ENCODE measurements at places on chromosomes 1 and 21.

- no peak for DNase-seq
Measured at GRCh38 chr21:46124083-46124925, 26.4 kb downstream of the COL6A2 start.

GRCh38 chr1:66443793-66444192, 90.2 kb upstream of the SGIP1 start:
- DNase-seq, result no peak

- no peak for DNase-seq
Measured at GRCh38 chr1:239139801-239140200, 246.6 kb upstream of the CHRM3 start.

- no peak for DNase-seq
Measured at GRCh38 chr1:63116016-63116415, 206.4 kb upstream of the FOXD3 start.

DNA sequence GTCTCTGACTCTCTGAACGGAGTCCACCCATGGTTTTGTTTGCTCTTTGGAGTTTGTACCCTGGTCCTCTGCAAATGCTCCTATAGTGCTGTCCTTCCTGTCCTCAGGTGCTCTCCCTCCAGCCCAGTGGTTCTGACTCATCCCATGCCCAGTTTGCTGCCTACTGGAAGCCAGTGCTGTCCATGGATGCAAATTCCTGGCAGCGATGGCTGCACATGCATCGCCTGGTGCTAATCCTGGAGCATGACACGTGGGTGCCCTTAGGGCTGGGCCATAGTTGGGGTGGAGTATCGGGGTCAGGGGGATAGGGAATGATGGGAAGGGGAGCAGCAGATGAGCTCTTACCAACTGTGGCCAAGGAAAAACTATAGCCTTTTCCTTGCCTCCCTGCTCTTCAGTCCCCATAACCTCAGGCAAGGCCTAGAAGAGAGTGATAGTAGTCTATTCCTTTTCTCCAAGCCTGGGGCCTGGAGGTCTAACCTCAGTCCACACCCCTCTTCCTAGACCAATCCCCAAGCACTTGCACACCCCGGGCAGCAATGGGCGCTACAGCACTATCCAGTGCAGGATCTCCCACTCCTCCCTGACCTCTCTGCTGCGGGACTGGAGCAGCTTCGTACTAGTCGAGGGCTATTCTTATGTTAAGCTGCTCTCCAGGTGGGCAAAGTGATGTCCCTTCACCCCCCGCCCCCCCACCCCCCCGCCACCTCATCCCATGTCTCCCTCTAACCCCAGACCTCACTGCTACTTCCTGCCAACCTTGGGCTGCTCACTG, 31.6 kb downstream of the HYI start:
- no peak for DNase-seq

- no peak for DNase-seq
Measured at GRCh38 chr1:236397173-236397759, 3.2 kb downstream of the EDARADD start.

GRCh38 chr21:34510148-34511142, 1.6 kb downstream of the KCNE1 start:
- DNase-seq, result no peak

DNA sequence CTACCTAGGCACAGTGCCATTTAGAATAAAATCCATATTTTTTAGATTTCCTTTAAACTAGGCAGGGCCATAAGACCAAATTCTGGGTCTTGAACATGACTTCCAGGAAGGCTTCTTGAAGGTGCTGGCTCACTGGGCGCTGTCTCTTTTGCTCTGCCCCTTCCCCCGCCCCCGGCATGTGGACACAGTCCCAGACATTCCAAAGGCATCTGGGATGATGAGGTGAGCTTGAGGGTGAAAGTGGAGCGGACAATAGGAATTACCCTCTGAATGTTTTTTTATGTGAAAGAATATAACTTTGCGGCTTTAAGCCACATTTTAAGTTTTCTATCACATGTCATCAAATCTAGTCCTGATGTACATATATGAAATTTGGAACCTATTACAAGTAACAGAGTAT, 29.4 kb downstream of the RWDD3 start:
- DNase-seq, result no peak

DNA sequence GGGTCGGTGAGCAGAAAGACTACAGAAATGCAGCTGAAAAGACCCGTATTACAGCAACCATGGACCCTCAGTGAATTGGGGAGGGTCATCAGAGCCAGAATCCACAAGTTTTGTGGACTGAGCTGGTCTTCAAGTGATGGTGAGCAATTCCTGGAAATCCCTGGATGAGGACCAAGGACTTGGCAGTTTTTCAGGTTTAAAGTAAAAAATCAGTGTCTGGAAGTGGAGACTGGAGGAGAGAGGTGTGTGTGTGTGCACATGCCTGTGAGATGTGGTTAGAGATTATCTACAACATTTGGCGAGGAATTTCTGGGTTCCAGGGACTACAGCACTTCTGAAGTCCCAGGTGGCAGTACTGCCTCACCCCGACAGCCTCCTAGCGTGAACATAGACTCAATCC, 56.4 kb downstream of the KIRREL1 start:
- DNase-seq, result no peak

DNA sequence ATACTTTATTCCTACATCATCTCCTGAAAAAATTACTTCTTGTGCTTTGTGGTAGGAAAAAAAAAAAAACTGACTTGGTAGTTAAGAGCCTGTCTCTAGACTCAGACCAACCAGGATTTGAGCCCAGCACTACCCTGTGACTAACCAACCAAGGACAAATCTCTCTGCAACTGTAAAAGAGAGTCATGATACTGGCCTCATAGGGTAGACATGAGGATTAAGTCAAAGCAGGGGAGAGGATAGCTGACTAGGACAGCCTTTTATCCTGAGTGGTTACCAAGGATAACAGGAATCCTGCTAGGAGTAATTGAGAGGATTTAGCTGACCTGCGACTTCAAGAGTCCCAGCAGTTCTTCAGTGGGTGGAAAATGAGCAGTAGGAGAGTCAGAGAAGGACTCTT, 112.8 kb downstream of the C1orf21 start:
- no peak for DNase-seq

GRCh38 chr1:232985882-232986526, 35.6 kb downstream of the NTPCR start:
- no peak for DNase-seq

DNA sequence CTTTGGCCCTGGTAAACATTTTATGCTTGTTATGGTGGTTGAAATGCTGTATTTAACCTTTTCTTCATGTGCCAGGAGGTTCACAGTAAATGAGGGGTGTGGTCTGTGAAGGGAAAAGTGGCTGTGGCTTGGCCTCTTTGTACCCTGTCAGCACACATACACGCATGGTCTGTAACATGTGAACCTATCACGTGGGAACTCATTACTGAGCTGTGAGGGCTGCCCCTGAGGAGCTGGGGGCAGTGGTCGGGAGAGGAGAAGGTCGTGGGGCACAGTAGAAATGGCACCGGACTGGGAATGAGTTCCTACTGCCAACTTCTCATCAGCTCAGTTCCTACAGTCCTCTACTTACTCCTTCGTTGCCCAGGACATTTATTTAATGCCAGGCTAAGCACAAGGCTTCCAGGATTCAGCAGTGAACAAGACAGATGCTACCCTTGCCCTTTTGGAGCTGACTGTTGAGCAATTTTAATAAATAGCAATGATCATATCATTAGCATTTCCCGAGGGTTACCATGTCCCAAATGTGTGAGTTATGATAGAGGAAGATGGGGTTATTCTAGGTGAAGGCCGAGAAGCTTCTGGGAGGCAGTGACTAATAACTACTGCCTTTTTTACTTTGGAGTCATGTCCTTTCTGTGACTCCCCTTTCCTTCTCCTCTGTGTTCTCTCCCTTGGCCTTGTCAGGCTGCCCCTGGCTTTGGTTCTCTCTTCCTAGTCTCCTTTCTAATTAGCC, 38.8 kb downstream of the DDR2 start:
- DNase-seq, result no peak

GRCh38 chr21:33384841-33385331, 18.3 kb upstream of the IFNGR2 start:
- no peak for DNase-seq

DNA sequence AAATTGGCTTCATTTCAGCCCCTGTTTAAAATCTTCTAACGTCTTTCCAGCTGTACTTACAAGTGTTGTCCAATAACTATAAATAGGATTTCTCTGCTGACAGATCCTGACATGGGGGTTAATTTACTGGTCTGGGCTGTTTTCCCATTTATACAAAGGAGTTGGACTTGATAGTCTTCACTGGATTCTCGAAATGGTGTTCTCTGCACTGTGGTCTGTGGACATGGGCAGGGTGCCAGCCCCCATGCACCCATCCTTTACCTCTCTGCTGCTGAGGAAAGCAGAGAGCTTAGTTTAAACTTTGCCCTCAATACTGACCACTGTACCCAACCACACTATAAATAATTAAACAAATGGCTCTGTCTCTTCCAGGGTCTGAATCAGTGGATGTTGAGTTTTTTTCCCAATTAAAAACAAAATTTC, 5.2 kb downstream of the DIO1 start:
- no peak for DNase-seq

- DNase-seq, result no peak
Measured at GRCh38 chr1:222107267-222107666, 365.4 kb upstream of the DUSP10 start.

GRCh38 chr1:28456078-28456477, 49.8 kb upstream of the RCC1 start:
- DNase-seq, result no peak

DNA sequence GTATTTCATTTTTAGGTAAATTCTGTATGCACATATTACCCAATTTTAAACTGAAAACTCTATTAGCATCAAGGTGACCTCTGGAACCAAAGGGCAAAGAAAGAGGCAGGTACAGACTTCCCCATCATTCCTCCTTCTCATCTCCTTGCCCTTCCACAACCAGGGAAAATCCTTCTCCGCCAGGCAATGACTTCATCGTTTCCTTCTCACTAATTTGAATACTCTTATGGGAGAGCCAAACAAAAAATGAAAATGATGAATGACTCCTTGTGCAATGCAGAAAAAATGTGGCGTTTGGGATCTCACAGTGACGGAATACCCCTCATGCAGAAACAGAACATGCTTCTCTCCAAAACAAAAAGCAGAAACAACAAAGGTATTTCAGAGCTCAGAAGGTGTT, 83.7 kb downstream of the HLCS start:
- DNase-seq, result no peak

- no peak for DNase-seq
Measured at GRCh38 chr1:202162047-202162417, 1.6 kb upstream of the PTPN7 start.

- DNase-seq, result no peak
Measured at GRCh38 chr21:45574691-45575090, 32.5 kb upstream of the SLC19A1 start.

- DNase-seq, result no peak
Measured at GRCh38 chr1:212762839-212763238, 28.7 kb downstream of the NSL1 start.

GRCh38 chr1:185091480-185091879, 46.1 kb downstream of the RNF2 start:
- no peak for DNase-seq

DNA sequence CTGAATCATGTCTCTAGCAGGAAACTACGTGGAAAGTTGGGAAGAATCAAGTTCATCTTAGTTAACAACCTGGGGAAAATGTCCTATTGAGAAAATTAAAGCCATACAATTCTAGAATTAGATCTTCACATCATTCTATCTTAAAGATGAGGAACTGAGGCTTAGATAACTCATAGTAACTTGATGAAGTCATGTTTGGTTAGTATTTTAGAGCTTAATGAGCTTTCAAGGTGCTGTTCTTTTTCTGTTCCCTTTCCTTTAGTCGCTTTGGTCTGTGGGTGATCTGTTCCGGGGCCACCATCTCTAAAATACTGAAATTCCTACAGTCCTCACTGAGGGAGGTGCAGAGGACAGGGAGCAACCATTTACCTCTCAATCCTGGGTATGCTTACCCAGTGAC, 4.3 kb upstream of the GLUL start:
- no peak for DNase-seq

DNA sequence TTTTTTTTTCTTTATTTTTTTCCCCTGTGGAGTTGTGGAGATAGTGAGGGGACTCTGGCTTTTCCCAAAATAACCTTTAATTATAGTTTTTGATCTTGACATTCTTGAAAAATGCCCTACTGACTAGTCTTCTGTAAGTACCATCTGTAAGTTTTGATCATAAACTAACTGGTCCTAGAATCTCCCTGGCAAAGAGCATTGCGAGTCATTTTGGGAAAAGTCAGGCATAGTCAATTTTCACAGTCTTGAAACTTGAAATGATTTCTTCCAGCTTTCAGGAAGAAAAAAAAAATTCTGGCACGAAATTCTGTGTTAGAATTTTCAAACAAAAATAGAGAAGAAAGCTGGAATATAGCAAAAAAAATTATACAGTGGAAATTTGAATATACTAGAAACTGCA, 181.2 kb upstream of the SNX7 start:
- no peak for DNase-seq

- DNase-seq, result no peak
Measured at GRCh38 chr21:45364468-45365185, 40.3 kb upstream of the COL18A1 start.

DNA sequence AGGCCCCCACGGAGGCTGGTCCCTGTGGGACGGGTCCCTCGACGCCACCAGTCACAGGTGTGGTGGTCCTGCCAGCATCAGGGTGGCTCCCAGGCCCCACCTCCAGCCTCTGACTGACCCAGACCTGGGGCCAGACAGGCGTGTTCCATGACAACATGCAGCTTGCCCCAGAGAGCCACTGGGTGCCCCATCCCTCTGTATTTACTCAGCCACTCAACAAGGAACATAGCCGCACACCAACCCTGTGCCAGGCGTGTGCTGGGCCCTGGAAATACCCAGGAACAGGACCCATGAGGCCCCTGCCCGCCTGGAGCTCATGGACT, 65.4 kb downstream of the MATN1 start:
- DNase-seq, result no peak

DNA sequence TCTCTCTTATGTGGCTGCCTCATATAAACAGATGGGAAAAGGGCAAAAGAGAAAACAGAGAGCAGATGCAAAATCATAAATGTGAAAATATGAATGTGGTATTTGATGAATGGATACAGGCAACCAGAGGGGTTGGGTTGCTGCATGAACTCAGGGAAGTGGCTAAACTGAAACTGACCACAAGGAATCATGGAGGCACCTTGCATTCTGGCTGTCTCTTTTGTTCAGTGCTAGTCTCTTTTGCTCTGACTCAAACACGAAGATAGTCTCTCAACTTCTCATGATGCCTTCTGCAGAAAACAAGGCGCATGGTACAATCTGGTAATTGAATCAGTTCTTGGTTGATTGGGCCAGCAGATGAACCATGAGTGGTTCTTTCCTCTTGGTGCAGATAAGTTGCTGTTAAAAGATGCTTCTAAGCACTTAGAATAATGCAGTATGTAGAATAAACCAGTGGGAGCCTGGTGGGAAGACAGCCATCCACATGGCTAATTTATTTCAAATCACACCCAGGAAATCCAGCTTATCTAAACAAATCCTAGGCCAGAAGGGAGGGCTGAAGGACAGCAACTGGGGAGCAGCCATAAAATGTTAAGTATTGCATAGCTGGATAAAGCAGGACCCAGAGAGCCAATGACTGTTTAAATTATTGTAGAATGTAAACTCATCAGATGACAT, 64.2 kb downstream of the HLX start:
- no peak for DNase-seq

DNA sequence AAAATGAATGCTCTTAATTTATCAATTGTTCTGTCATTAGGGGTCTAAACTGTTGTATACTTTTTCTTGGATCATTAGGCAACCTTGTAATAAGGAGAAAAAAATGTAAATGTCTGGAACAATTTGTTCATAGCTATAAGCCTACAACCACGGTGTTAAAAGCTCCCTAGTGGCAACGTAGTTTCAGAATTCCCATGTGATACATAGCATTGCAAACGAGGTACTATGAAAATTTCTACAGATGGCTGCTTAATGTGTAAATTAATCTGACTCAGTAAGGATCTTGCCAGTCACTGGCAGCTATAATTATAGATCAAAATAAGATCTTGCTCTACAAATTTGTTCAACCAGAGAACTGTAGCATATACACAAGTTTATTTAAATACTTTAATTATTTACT, 304.1 kb upstream of the ADGRL4 start:
- no peak for DNase-seq
